ENCODE measurements at places on chromosomes 1 and 21. TPM values are rescaled to one million over a fixed set of nuclear protein-coding genes. Genes with fewer than 3 reads are reported as not detected.

DNA sequence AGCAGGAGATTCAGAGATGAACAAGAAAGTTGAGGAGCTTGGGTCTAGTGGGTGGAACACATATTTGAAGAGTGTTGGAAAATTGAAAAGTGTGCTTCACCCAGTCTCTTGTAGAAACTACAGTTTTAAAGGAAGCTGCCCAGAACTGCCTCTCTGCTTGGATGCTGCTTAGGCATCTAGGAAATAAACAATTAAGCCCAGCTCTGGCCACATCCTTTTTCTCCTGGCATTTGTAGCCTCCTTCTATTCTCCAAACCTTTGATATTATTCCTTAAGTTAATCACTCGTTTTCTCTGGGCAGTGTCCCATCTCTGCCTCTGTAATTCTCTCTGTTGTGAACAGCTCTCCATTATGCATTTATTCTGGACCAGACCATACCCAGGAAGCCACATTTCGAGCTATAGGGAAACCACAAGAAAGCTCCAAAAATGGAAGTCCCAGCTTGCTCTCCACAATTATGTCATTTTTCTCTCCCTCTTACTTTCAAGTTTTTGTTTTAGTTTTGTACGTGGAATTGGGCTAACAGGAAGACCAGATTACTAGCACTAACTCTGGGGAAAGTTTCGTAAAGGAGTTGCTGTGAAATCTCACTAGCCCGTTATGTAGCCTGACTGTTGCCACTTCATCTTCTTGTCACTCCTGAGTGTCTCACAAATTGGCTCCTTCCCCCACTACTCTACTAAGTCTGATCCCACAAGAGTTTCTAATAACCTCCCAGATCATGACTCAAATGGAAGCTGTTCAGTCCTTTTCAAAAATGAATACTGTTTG lies 102.2 kb downstream of the NTMT2 start:
- no peaks in the 10 kb centered on the region for H3K27me3 ChIP-seq
- H3K4me3 ChIP-seq = no peak overlapping the region
- H3K4me1 ChIP-seq = no peaks in the 10 kb centered on the region
- H3K36me3 ChIP-seq = no peaks in the 10 kb centered on the region

Gene SV2A
- total RNA-seq = 6.8 TPM

- H3K27ac ChIP-seq = no peak overlapping the region
- H3K4me3 ChIP-seq = no peak overlapping the region
- no peaks in the 10 kb centered on the region for H3K4me1 ChIP-seq
- DNase-seq = no peak
Measured at GRCh38 chr1:27037518-27037917, 24.9 kb upstream of the TENT5B start.

DNA sequence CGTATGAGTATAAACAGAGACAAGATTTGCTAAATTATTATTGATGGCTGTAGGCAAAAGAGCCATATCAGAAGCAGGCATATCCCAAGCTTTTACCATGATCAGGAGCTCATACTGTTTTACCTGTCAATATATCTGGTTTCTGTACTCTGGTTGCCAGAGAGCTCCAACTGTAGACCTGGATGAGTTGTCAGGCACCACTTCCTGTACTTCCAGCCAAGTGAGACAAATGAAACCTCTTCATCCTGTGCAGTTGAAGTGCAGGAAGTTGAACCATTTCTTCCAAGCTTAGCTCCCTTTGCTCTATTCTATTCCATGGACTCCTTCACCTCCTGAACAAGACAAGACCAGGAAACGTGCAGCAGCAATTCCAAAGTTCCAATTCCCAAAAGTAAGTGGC lies 115.6 kb downstream of the ZNF281 start:
- DNase-seq = no peak
- H3K4me3 ChIP-seq = no peak overlapping the region
- no peaks in the 10 kb centered on the region for H3K27me3 ChIP-seq
- H3K36me3 ChIP-seq = no peaks in the 10 kb centered on the region
- H3K27ac ChIP-seq = no peak overlapping the region
- H3K4me1 ChIP-seq = no peaks in the 10 kb centered on the region

Gene MLLT11
- 77.4 TPM for total RNA-seq

Measured in astrocyte (in vitro differentiated cells and primary cell).